ENCODE measurements at places on chromosomes 5 and 9.

DNA sequence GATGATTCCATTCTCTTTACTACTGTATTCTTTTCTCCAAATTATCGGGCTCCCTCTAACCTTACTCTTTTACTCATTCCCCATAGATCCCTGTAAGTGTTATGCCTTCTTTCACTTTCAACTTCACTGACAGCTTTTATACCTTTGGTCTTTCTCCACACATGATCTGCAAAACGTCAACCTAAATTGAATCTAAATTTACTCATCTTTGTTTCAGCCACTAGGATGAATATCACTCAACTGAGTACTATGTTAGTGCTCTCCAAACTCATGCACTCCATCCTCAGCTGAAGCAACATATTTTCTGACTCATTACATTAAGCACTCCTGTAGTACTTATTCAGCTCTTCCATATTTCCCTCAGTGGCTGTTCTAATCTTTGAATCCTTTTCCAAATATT, 133.4 kb downstream of the ADAMTS19 start:
- DNase-seq, result no peak

GRCh38 chr5:92945605-92946097, 635.4 kb downstream of the NR2F1-AS1 start:
- DNase-seq, result peak; percentile 29

GRCh38 chr5:54991416-54991815, 6.0 kb upstream of the ESM1 start:
- peak; percentile 30 for DNase-seq

GRCh38 chr5:137306903-137307302, 192.2 kb downstream of the SPOCK1 start:
- DNase-seq, result no peak

DNA sequence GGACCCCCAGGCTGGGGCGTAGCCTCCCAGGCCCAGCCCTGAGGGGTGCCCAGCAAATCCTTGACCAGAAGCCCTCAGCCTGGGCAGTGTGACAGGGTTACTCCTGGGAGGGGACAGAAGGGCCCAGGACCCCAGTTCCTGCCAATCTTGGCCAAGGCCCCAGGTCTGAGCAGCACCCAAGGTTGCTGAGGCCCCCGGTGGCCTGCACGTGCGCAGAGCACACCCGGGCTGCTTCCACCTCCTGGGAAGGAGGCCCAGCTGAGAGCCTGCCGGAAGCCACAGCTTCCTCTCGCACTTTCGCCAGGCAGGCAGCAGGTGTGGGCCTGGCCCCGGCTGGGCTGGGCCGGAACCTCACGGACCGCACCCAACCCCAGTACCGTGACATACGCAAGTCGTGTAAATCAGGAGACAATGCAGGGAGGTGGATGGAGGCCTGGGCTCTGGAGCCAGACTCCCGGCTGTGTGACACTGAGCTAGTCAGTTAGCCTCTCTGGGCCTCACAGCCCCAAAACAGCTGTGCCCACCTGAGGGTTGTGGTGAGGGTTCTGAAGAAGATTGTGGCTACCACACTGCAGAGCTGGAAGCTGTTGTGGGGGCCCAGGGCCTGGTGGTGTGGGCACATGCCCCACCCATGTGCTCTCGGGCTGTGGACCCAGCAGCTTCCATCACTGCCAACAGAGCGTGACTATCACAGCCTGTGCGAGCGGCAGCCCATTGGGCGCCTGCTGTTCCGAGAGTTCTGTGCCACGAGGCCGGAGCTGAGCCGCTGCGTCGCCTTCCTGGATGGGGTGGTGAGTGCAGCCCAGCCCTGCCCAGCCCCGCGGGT, 5.1 kb downstream of the GRK6 start:
- peak; percentile 28 for DNase-seq

GRCh38 chr9:27437652-27438373, 86.3 kb upstream of the IFNK start:
- no peak for DNase-seq

- no peak for DNase-seq
Observed at GRCh38 chr5:33491941-33492340, 51.2 kb downstream of the TARS1 start.

DNA sequence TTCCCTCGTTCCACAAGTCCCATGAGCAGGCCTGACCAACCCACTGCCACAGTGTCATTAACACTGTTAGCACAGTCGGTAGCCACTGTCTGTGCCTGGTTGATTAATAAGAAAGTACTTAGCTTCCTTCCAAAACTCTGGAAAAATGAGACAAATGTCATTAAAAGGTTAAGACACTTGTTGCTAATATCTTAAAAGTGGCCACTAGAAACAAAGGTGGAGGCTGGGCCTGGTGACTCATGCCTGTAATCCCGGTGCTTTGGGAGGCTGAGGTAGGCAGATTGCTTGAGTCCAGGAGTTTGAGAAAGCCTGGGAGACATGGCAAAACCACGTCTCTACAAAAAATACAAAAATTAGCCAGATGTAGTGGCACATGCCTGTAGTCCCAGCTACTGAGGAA, 194.0 kb downstream of the PDZD2 start:
- no peak for DNase-seq

DNA sequence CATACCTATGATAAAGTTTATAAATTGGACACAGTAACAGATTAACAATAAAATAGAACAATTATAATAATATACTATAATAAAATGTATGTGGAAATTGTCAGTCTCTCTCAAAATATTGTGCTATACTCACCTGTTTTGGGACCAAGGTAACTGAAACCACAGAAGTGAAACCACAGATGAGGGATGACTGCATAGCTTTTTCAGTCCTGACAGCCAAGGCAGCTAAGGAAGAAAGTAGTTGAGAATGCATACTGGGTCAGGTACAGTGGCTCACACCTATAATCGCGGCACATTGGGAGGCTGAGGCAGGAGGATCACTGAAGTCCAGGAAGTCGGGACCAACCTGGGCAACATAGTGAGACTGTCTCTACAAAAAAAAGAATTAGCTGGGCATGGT, 8.9 kb downstream of the SRP19 start:
- no peak for DNase-seq

DNA sequence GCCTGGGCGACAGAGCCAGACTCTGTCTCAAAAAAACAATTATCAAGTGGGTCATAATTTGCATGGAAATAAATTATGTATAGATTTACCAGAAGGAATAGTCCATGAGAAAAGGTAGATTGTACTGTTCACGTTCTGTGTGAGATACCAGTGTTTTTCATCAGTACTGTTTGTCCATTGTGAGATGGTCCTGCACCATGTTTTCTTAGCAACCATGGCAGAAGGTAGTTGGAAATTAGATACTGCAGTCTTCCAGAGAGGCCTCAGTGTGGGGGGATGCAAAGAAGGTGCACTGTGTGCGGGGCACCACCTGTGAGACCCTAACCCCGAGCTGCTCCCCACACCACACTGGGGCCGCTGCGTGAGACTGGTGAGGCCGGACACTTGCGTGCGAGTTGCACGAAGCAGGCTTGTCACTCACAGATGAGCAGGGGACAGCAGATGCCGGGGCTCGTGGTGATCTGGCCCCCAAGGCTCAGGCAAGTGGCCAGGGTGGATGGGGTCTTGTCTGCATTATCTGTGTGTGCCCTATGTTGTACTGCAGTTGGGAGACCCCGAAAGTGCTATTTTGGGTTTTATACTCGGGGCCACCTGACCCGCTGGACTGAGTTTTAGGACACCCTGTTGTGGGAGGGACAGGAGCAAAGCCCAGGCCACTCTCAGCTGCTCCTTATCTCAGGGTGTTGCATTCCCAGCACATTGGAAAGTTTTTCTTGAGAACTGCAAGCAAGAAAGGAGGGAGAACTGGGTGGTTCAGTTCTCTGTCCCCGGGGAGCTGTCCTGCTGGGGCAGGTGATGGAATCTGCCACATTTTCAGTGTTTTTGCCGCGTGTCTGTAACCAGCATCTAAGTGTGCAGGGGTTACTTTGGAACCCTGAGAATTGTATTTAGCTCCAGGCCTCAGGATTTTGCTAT, 61.9 kb downstream of the EHMT1 start:
- DNase-seq, result no peak

GRCh38 chr9:120289990-120290975, 289.7 kb downstream of the CDK5RAP2 start:
- DNase-seq, result peak; percentile 6

- DNase-seq, result no peak
Observed at GRCh38 chr9:18185196-18185595, 288.8 kb upstream of the ADAMTSL1 start.

- peak; percentile 42 for DNase-seq
Observed at GRCh38 chr5:38926121-38926520, 80.3 kb downstream of the OSMR start.

DNA sequence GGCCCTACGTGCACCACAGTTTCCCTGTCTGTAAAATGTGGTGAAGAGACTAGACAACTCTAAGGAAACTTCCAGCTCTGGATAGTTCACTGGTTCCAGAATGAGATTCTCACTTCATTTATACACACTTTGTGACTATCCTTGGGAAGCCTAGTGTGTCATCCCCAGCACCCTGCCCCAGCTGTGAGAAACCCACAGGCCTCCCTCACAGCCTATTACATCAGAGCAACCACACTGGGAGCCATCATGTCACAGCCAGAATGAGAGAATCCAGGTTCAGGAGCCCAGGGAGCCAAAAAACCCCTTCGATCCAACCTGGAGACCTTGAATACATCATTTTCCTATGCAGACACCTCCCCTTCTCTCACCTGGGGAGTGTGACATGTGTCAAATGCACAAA, 21.0 kb upstream of the HAND1 start:
- no peak for DNase-seq

- peak; percentile 69 for DNase-seq
Observed at GRCh38 chr5:98827161-98827560, 53.7 kb downstream of the RGMB start.

- no peak for DNase-seq
Observed at GRCh38 chr5:91957666-91958065, 574.5 kb upstream of the ARRDC3 start.

- DNase-seq, result no peak
Observed at GRCh38 chr5:19547640-19548039, 440.4 kb downstream of the CDH18 start.

DNA sequence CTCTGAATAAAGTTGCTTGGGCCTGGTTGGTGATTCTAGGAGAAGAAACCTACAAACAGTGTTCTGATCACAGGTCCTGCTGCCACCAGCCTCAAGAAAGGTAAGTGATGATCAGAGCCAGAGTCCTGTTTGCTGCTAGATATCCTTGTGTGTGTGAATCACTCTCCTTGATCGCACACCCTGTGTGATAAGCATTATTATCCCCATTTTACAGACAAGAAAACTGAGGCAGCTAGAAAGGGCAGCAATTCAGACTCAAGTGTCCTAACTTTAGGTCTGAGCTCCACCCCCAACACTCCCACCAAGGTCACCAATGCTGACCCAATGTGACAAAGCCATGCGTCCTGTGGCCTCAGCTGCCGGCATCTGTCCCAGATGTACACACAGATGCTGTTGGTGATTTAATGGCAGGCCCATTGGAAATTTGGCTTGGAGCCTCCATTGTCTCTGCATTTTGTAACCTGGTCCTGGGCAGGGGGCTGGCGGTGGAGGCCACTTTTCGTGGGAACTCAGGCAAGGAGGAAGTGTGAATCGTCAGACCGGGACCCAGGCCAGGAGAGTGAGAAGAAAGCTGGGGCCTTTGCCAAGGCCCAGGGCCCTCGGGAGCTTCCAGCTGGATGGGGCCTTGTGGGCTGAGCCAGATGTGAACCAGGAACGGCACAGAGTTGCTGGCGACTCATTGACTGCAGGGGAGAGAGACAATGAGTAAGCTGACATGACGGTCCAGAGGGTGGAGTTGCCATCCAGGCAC, 29.8 kb upstream of the GGTA1 start:
- peak; percentile 99 for DNase-seq

- DNase-seq, result peak; percentile 97
Observed at GRCh38 chr5:107542428-107542827, 128.3 kb downstream of the EFNA5 start.

DNA sequence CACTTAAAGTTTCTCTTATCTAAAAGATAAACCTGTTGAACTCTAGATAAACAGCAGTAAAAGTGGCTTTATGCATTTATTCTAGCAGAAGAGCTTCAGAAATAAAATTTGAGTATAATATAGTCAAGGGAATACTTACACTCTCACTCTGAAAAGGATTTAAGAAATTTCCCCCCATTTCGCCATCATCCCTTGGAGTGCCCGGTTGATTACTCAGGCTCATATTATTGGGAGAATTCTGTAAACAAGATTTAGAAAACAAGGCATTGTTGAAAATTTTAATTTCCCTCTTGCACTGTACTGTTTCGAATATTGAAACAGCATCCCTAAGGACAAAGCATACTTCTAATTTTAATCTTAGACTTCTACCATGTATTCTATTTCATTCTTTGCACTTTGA, 34.5 kb upstream of the ACOT12 start:
- DNase-seq, result no peak

DNA sequence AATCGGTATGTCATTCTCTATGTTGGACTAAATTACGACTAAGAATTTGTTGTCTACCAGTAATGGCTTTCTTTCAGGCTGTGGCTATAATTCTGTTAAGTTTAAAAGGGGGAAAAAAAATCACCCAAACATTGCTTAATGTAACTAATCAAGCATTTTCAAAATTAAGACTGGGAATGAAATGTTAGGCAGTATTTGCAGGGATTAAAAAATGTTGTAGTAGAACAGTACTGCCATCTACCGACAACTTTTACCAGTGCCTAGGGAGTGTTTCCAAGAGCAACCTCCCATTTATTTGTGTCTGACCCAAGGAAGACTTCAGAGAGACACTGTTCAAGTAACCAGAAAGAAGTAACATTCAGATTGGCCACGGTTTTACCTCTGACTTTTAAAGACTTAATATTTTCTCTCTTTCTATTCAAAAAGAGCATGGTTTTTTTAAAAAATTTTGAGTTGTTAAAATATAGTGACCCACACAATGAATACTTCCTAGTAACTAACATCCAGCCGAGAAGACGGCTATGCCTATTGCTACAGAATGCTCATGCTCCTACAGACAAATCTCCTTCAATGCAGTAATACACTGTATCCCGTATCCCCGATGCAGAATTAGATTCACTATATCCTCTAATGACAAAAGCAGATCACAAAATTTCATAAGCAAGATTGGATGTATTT, 92.4 kb downstream of the ARL15 start:
- peak; percentile 86 for DNase-seq

- no peak for DNase-seq
Observed at GRCh38 chr5:177520916-177521513, 4.3 kb upstream of the DDX41 start.

GRCh38 chr5:78953092-78953800, 31.9 kb downstream of the ARSB start:
- no peak for DNase-seq

GRCh38 chr9:126704157-126704891, 90.6 kb downstream of the LMX1B start:
- DNase-seq, result peak; percentile 26

GRCh38 chr9:131165523-131165922, 40.1 kb downstream of the NUP214 start:
- DNase-seq, result no peak

- no peak for DNase-seq
Observed at GRCh38 chr5:68565427-68565826, 349.9 kb downstream of the PIK3R1 start.

DNA sequence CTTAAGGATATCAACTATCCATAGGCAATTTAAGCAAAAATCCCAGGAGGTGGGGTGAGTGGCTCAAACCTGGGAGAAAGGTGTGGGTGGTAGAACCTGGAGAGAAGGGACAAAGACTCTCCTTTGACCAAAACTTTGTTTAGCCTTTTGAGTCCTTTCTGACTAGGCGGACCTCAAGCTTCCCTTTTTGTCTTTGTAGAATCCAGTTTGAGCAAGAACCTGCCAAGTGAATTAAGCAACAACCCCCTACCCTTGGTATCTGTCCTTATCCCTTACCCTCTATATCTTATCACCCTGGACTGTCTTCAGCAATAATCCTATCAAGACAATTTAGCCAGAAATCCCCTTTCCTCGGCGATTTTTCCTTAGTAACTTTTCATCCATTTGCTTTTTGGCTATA, 53.5 kb upstream of the SLC28A3 start:
- DNase-seq, result no peak
